ENCODE measurements at places on chromosomes 1 and 21.

GRCh38 chr1:158398818-158399514, at the start of gene OR10T2:
TSS of gene OR10T2 (minus strand) at chr1:158399466. CDS start at chr1:158399466, 0 bp downstream.
- DNase-seq, result no peak

GRCh38 chr1:150366416-150367296, 2.7 kb downstream of the RPRD2 start:
- no peak for DNase-seq

DNA sequence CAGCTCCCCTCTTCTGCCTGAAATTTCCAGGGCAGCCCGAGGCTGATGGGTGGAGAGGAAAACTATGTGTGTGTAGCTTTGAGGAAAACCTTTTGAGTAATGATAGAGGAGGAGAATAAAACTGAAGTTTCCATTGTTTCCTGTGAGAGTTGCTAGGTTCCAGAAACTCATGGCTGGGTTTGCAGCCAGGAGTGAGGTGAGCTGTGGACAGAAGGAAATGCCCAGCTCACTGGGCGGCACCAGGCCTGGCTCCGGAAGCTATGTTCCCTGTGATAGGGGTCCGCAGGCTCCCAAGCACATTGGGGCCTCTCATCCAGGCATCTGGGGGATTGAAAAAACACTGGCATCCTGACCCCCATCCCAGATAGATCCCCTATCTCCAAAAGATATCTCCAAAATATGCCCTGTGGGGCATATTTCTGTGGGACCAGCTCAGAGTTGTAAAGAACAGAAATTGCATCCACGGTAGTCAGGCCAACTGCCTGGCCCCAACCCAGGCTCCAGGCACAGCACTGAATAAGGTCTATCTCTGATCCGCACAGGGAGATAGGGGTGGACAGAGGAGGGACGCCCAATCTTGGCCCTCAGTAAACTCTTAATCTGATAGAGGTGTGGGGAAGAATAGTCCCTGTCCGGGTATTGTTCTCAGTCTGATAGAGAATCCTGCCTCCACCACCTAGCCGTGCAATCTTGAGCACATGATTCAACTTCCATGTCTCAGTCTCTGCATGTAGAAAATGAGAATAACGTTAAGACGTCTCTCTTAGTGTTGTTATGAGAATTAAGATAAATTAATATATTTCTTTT, 1.8 kb upstream of the HSPG2 start:
- no peak for DNase-seq

- no peak for DNase-seq
These were observed 865.1 kb upstream of the ADAMTS5 start for GRCh38 chr21:27831816-27832569.

- DNase-seq, result no peak
These were observed 9.3 kb downstream of the SLAMF7 start for GRCh38 chr1:160748181-160748877.

GRCh38 chr1:232188318-232188717, 441.6 kb downstream of the SIPA1L2 start:
- DNase-seq, result no peak

- no peak for DNase-seq
These were observed 126.9 kb upstream of the GRIK3 start for GRCh38 chr1:37161171-37161570.

- DNase-seq, result no peak
These were observed 222.3 kb downstream of the TPR start for GRCh38 chr1:186152620-186153239.

DNA sequence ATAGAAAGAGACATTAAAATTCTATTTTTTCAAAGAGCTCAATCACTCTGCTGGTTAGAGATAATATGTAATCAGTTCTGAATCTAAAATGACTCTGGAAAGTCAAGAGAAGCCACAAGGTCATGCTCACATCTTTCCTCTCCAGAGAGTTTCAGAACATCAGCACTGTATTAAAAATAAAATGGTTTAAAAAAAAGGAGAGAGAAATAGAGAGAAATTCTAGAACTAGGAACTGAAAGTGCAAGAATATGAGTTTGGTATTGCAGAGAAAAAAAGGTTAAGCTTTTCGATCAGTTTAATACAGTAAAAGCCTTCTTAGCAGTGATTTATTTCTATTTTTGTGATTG, 44.0 kb upstream of the DIPK1A start:
- DNase-seq, result no peak

- peak; percentile 71 for DNase-seq
These were observed 346.3 kb upstream of the POU3F1 start for GRCh38 chr1:38392861-38393260.

GRCh38 chr1:59761443-59761842, 53.3 kb upstream of the HOOK1 start:
- DNase-seq, result no peak

DNA sequence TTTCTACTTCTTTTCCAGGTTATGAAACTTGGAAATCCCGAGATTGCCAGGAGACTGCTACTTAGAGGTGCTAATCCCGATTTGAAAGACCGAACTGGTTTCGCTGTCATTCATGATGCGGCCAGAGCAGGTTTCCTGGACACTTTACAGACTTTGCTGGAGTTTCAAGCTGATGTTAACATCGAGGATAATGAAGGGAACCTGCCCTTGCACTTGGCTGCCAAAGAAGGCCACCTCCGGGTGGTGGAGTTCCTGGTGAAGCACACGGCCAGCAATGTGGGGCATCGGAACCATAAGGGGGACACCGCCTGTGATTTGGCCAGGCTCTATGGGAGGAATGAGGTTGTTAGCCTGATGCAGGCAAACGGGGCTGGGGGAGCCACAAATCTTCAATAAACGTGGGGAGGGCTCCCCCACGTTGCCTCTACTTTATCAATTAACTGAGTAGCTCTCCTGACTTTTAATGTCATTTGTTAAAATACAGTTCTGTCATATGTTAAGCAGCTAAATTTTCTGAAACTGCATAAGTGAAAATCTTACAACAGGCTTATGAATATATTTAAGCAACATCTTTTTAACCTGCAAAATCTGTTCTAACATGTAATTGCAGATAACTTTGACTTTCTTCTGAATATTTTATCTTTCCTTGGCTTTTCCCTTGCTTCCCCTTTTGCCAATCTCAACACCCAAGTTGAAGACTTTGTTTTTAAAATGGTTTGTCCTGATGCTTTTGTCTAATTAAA, 4.0 kb downstream of the CDKN2C start:
- no peak for DNase-seq

DNA sequence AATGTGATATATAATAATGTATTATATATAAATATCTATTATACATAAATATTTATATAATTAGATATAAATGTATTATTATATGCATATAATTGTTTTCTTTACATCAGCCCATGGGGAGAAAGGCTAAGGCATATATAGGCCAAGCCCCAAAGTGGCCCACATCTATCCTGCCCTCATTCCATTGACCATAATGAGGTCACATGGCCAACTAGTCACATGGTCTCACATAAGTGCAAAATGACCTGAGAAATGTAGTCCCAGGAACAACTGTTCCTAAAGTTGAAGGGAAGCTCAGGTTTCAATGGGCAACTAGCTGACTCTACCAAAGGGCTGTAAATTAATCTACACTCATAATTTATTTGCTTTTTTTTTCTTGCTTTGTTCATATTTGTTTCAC, 14.5 kb upstream of the CCDC185 start:
- no peak for DNase-seq

- DNase-seq, result no peak
These were observed 72.2 kb upstream of the KRTAP11-1 start for GRCh38 chr21:30953605-30954004.

DNA sequence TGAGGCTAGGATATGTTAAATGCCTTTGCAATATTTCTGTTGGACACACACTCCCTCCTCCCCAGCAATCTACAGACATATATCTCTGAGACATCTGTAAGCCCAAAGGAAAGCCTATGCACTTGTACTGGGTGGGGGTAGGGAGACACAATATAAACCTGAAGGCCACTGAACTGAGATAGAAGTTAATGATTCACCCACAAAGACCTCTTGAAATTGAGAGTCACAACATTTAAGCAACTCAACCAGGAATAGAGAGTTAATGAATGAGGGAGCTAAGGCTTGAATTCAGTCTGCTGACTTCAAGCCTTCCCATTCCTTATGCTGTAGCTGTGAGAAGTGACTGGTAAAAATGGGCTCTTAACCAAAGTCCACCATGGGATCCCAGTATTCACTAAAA, 5.0 kb downstream of the OR10J1 start:
- DNase-seq, result no peak

DNA sequence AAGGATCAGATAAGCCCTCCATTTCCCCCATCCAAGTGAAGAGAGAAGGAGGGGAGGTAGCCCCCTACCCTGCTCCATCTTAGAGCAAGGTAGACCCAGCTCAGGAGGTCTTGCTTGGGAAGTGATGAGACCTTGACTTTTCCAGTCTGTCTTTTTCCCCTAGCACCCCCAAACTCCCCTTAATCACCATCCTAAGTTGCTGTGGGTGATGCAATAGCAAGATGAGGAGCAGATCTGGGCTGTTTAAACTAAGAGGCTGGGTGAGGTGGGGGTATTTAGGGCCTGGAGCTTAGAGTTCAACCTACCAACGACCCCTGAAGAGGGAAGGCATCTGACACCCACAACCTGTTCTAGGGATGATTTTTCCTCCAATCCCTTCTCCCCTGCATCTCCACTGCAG, 1.7 kb downstream of the ATP1A2 start:
- no peak for DNase-seq

DNA sequence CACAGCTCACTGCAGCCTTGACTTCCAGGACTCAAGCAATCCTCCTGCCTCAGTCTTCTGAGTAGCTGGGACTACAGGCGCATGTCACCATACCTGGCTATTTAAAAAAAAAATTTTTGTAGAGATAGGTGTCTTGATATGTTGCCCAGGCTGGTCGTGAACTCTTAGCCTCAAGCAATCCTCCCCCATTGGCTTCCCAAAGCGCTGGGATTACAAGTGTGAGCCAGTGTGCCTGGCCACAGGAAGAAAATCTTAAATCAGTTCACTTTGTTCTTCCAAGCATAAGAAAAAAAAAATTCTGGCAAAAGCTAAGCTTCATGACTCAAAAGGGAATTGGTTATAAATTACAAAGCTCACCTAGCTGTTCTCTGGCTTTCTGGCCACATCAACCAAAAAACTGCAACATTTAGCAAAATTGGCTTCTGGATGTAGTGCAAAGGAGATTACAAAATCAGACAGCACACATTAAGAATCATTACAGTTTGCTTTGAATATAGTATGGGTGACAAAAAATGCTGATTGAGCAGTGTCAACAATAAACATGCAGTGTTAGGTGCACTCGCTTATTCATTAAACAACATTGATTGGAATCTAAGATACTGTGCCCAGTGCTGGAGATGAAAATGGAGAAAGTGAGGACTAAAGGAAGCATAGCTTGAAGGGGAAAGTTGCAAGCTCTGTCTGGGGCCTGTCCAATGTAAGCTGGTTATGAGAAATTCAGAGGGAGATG, 76.7 kb downstream of the KCTD3 start:
- DNase-seq, result no peak

DNA sequence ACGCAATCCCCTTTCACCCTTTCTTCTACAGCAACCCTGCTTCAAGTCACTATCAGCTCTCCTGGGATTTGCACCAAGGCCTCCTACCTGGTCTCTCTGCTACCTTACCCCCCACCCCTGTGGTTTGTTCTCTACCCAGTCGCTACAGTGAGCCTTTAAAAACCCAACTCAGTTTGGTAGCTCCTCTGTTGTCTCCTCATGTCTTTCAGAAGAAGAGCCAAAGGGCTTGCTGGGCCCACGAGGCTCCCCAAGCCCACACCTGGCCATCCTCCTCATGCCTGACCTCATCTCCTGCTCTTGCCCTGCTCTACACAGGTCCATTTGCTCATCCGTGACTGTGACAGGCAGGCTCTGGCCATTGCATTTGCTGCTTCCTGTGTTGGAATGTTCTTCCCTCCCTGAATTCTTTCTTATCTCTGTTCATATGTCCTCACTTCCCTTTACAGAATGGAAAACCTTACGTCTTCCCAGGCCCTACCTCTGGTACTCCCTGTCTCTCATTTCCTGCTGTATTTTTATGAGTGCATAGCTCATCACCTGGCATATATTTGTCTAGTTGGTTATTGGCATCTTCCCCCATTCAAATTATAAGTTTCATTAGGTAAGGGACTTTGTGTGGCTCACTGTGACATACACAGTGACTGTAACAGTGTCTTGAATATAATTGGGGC, 3.3 kb downstream of the RGS16 start:
- no peak for DNase-seq

DNA sequence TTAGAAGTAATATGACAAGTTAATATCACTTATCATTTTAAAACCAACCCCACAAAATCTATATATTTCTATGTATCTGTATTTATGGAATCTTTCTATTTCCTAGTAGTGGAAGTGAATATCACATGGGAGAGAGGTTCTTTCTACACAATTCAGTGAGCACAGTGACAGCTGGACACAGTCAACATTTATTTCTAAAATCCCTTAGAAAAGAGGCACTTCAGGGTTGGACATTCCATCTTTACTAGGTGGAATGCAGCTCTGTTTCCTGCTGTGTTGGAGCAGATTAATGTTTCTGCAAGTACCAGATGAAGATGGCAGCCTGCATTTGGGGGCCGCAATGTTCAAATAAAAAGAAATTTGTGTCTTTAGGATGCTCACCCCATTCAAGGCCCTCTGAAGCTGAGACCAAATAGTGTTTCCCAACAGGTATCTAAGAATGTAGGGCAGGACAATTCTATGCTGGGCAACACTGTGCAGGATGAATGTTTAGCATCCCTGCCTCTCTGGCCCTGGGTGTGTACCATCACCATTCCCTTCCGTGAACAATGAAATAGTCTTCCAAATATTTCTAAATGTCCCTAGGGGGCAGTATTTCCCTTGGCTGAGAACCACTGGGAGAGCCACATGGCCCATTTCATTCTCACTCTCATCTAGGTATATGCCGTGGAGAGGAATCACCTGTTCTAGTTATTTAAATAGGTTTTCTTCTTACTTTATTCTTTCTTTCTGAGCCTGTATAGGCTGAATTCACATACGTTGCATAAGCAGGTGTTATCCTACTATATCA, 394.8 kb downstream of the PRDM2 start:
- DNase-seq, result no peak

DNA sequence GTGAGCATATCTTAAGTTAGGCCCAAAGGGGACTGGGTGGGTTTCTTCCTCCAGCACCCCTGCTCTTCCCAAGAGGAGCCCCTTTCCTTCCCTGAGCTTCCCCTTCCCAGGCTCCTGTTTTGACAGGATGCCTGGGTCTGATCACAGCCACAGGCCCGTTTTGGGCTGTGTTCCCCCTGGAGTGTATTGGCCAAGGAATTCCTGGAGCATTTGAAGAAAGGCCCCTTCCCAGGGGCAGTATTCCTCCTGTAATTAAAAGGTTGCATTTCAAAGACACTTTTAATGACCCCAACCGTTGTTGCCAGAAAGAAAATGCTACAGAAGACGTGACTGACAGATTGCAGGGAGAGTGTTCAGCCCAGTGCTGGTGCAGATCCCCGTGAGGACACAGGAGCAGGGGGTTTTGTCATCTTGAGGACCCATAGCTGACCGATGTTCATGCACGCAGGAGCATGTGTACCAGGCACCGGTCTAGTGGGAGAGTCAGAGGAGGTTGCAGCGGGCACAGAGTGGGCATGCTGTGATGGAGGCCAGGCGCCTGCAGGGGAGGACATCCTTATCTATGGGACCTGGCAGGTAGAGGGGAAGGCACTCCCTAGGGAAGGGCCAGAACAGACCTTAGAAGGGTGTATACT, 19.3 kb upstream of the LBR start:
- DNase-seq, result no peak

Measured in AML-193 (cell line).